ENCODE measurements at places on chromosomes 2 and 18.

DNA sequence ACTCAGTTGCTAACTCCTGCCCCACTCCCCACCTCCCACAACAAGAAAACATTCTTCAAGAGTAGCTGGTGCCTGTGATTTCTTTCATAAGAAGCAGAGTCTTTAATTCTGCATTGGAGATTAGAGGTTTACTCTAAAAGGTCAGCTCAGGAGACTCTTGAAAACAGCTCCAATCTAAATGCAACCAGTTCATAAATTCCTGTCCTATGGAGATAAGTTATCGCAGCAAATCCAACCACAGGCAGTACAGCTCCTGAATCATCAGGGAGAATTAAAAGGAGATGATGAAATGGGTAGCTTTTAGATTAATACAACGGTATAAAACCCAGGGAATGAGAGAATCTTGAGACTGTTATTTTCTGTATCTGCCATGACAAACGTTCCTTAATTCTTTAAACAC, 130.7 kb downstream of the SOCS6 start:
- no peak for DNase-seq

DNA sequence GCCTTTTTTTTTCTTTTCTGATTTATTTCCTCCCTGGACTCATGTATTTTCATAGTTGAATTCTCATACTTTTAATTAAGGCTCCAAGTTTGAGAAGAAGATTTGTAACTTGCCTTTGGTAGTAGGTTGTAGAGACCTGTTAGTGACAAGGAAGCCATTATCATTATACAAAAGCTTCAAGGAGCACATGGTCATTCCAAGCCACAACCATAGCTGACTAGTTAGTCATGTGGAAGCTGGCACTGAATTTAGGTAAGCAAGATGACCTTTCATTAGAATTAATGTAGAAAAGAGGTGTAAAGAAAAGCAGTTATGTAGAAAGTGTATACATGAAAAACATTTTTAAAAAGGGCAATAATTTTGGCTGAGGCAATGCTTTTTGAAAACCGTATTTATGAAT, 89.7 kb downstream of the LRP1B start:
- no peak for DNase-seq

DNA sequence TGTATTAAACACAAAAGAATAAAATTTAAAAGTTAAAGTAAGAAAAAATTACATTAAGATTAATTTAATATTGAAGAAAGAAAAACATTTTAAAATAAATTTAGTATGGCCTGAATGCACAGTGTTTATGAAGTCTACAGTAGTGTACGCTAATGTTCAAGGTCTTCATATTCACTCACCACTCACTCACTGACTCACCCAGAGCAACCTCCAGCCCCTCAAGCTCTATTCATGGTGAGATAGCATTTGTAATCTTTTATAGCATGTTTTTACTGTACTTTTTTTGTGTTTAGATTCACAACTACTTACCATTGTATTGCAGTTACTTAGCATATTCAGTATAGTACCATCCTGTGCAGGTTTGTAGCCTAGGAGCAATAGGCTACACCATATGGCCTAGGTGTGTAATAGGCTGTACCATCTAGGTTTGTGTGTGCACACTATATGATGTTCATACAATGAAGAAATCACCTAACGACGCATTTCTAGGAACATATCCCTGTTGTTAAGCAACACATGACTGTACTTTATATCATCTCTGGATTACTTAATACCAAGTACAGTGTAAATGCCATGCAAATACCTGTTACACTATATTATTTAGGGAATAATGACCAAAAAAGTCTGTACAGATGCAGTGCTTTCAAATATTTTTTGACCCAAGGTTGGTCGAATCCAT, 144.0 kb upstream of the IL1R2 start:
- no peak for DNase-seq

- no peak for DNase-seq
Observed at GRCh38 chr2:209998596-209998995, 3.8 kb upstream of the RPE start.

- DNase-seq = no peak
Observed at GRCh38 chr2:56583796-56584315, 400.1 kb downstream of the CCDC85A start.

DNA sequence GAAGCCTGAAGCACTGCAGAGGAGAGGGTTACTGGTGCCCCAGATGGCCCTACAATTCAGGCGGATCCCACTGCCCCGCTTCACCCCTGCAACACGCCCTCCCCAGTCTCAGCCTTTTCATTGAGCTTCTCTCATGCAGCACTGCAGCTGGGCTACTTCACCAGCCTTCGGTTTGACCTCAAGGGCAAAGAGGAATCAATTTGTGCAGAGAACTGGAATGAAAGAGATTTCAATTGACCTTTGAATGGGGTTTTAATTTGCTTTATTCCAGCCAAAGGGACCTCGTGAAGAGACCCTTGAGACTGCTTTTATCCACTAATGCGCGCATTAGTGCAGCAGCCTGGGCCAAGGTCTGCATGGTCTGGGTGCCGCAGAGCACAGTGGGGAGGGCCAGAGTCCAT, 8.8 kb upstream of the POMC start:
- DNase-seq = no peak

- DNase-seq = no peak
Observed at GRCh38 chr18:76405681-76406356, 89.2 kb downstream of the ZNF516 start.

GRCh38 chr2:235583144-235583543, 89.3 kb downstream of the AGAP1 start:
- DNase-seq = no peak

GRCh38 chr2:72673279-72673678, 152.6 kb downstream of the EXOC6B start:
- DNase-seq = no peak

DNA sequence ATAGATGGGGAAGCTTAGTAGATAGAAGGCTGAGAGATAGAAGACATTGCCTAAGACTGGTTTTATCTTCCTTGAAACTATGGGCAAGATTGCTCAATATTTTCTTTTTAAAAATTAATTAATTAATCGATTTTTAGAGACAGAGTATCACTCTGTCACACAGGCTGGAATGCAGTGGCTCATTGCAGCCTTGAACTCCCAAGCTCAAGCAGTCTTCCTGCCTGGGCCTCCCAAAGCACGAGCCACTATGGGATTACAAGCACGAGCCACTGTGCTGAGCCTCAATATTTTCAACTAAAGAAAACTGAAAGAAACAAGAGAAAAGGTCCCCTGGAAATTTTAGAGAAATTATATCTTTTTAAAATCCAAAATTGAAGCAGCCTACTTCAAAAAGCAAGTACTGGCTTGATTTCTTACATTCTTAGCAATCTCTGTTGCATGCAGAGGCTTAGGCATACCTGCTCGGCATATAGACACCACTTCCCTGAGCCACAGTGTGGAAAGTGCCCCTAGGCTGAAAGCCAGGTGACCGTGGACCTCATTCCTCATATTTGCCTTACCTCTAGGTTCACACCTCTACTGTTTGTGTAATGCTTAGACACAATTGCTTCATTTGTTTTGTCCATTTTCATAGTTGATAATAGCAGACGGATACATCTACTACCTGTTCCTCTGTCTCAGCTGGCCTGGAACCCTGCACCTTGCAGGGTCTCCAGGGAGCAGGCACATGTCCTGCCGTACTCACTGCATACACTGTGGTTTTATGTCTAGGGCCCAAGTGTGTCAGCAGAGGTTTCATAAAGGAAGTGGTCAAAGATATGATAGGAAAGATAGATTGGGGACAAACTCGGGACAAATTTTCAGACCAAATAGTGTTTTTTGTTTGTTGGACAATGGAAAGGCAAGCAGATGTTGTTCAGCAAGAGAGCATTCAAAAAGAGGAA, 166.5 kb upstream of the ALPP start:
- no peak for DNase-seq

DNA sequence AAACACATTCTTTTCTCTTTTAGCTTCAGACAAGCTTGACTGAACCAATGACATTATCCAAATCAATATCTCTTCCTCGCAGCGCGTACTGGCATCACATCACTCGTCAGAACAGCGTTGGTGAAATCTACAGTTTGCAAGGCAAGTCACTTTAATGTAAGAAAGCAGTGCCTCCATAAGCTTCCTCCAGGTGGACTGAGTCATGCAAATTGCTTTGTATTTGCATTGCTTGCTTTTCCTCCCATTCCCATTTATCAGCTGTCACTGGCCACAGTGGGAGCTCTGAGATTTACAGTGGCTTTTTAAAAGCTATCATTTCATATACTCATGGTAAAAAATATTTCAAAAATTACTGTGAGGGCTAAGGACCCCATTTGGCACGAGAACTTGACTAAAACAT, 189.9 kb downstream of the CD226 start:
- DNase-seq = no peak

DNA sequence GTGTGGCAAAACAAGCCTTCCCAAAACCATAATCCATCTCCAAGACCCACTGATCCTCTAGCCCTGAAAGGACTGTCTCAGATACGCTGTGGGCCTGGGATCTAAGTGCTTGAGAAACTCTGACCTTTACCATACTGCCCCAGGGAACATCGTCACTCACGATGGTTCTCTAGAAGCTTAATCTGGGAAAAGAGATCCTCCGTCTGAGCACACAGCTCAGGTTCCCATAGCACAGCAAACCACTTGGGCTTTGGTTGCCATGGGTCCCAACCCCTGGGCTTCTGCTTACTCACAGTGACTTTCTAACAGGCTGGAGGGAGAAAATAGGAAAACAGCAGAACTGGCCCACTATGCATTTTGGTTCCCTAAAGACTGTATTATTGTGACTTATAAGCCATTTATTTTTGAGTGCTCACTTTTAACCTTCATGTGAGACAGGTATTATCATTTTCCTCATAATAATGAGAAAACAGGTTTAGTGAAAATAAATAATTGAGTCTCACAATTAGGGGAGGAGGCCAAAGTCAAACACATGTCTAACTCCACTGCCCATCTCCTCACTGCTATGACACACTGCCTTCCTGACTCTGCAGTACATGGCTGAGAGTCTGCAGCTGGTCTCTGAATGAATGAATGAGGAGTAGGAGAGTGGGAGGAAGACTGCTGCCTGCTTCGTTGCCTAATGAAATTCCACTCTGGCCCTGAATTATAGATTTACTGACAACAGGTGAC, 46.7 kb downstream of the REEP1 start:
- DNase-seq = no peak

- DNase-seq = no peak
Observed at GRCh38 chr2:163657281-163657656, 78.5 kb downstream of the FIGN start.

DNA sequence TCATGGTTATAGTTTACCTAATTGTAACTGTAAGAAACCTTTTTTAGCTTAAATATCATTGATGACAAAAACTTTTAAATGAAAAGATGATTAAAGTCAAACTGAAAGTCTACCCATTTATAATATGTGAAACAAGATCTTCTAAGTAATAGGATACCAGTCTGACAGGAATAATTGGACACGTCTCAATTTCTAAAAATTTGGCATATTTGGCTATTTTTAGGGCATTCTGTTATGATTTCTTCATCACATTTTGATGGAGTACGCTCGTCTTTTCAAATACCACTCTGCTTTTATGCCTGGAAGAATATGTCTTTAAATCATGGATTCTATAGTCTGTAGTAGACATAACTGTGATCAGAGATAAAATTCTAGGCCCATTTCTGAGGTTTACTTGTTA, 1.3 kb downstream of the R3HDM1 start:
- no peak for DNase-seq

DNA sequence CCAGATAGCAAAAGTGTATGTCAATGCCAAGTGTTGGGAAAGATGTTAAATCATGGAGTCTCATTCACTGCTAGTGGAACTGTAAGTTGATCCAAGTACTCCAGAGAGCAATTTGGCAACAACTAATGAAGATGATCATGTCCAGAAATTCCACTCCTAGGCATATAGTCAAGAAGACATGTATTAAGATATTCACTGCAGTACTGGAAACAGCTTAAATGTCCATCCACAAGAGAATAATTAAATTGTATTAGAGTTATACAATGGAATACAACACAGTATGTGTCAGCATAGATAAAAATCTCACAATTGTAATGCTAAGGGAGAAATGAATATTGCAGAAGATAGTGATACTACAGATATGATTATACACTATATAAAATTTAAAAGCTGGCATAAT, 15.2 kb upstream of the LBH start:
- DNase-seq = no peak

- no peak for DNase-seq
Observed at GRCh38 chr2:14552818-14553217, 79.7 kb upstream of the LRATD1 start.

DNA sequence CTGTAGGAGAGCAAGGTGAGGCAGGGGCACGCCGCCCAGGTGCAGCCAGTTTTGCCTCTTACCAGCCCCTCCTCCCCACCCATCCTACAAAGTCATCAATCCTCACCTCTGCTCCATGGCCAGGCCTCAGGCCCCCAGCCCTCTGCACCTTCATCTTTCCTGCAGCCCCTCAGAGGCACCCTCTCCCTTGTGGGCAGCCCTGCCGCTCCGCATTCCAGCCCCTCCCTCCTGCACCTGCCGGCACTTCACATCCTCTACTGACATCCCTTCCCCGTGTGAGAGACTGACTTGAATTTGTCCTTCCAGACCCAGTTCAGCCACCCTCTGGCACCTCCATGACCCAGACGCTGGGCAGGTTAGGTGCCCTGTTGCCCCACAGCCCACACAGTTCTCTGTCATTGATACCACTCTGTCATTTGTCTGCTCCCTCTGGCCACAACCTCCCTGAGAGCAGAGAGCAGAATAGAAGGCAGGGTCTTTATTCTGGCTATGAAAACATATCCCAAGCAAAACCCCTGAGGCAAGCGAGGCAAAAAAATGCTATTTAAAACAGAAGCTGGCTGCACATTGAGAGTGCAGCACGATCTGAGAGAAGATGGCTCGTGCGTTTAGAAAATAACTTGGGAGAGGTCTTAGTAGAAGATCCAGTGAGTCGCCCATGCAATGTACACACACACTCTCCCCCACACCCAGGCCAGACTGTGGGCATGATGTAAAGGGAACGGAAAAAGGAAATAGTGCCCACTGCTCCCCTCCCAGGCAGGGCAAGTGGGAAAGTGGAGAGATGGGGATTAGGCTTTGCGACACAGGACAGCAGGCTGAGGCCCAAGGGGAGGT, 25.9 kb downstream of the SDC1 start:
- DNase-seq = no peak

- DNase-seq = no peak
Observed at GRCh38 chr2:173095356-173095755, 19.7 kb downstream of the MAP3K20 start.

DNA sequence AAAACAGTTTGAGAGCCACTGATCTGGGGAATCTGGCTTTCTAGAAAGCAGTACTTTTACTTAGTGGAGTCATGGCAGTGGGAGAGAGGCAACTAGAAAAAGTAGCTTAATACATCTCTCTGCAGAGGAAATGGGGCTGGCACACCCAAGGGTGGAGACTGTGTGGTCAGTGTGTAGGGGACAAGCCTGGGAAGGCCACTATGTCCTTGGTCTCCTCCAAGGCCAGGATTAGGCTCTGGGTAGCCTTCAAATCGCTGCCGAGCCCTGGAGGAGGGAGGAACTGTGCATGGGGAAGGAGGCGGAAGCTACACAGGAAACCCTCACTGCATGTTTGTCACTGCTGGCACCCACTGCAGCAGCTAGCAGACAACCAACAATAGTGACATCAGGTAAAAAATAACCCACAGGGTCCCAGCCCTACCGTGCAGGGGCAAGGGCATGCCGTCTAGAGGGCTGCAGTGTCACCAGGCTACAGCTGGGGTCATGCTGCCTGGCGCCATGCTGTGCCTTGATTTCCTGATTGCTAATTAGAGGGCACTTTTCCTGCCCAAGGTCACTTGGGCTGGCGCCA, 34.8 kb downstream of the LBH start:
- DNase-seq = peak; percentile 40

Data from activated T-helper 2 cell treated with anti-CD3 and anti-CD28 coated beads, Interferon-gamma antibody, Interleukin-2, Interleukin-4, amounts not matched to agents 10 μg/mL and 5 μg/mL and 100 μg/mL, durations not matched to agents 14 hours and 24 hours and 36 hours (primary cell).